ENCODE measurements at places on chromosomes 4 and X.
A peak's percentile ranks its signal among the peaks of the same experiment; 100 is the strongest.

GRCh38 chr4:145785391-145786008, 105.6 kb downstream of the C4orf51 start:
- no peak for DNase-seq

DNA sequence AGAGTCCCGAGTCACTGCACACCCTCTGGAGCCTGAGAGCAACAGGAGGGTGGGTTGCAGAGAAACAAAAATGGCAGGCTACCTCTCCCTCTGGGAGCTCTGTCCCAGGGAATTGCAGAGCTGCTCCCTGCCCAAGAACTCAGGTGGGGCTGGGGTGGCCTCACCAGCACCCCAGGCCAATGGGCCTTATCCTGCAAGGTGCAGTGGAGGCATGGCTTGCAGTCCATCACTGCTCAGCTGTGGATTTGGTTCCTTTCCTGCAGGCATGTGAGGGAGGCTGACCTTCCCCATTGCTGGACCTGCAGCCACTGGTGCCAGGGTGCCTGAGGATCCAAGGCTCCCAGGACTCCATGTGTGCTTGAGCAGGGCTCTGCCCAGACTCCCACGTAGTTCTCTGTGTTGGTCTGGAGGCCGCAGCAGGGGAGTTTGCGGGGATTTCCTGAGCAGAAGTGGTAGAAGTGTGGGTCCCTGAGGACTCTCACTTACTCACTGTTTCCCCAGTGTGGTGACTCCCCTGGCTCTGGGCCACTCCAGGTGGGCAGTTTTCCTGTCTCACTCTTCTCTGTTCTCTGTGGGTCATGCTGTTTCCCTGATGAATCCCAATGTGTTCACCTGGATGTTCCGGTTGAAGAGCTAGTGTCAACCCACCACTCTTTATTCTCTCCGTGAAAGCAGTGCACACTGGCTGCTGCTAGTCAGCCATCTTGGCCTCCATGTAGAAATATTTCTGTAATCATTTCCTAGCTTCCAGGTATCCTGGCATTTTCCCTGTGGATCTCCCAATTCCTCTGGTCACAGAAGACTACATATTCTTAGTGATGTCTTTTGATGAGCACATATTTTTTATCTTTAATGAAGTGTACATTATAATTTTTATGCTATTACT, 82.3 kb downstream of the ARHGAP24 start:
- DNase-seq: no peak

GRCh38 chr4:176675810-176676209, 116.9 kb downstream of the VEGFC start:
- DNase-seq: no peak

GRCh38 chr4:87326460-87326859, 3.8 kb upstream of the HSD17B13 start:
- no peak for DNase-seq

DNA sequence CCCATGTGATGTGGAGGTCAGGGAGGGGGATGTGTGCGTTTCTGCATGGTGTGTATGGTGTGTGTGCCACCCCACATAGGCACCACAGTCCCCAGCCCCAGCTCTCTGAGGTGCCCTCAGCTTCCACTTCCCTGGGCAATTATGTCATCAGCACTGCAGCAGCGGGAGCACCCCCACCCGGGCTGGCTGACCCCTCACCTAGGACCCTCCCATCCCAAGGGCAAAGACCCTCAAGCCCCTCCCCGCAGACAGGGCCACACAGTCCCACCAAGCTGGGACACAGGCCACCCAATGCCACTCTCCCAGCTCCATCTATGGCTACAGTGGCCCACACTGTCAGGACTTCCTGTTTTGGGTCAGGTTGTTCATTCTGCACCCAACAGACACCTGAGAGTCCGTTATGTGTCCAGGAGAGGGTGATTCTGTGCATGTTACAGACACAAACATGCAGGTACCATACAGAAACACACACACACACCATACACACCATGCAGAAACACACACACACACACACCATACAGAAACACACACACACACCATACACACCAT, 75.2 kb downstream of the JAKMIP1 start:
- DNase-seq: no peak

DNA sequence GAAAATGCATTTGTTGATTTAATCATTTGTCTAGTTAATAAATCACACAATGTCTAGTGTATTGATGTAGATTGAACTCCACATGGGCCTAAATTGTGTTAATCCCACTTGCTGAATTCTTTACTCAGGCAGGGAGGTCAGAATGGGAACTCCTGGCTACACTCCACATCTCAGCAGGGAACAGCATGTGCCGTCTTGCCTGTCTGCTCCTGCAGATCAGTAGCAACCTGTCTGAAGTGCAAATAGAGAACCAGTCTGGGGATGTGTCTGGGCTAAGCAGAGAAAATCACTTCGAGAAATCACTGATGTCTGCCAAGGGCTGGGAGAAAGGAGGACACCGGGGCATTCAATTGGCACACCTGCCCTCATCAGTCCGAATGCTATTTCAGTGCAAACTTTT, 16.5 kb upstream of the MXRA5 start:
- no peak for DNase-seq

GRCh38 chrX:11119313-11119943, 8.3 kb downstream of the HCCS start:
- DNase-seq: no peak

DNA sequence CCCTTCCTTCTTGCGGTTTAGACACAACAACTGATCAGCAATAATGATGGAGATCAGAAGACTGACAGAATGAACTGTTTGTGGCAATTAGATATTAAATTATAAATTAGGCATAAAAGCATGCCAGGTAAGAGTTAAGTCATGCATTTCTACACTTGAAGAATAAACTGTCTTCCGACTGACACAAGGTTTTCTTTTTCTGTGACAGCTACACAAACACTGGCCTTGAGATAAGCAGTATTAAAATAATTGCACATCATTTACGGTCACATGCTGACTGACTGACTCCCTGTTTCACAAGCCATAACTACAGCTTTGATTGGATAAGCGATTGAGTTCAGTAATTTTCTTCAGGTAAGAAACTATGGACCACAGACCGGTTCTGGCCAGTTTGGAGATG, 56.2 kb downstream of the UBE2NL start:
- DNase-seq: no peak

- DNase-seq: no peak
Observed at GRCh38 chr4:86235549-86235948, 124.3 kb downstream of the MAPK10 start.

GRCh38 chr4:16875487-16875886, 23.0 kb downstream of the LDB2 start:
- no peak for DNase-seq

GRCh38 chr4:142416711-142417275, 429.3 kb downstream of the INPP4B start:
- DNase-seq: no peak

GRCh38 chr4:172125443-172125842, 312.2 kb downstream of the GALNTL6 start:
- no peak for DNase-seq

DNA sequence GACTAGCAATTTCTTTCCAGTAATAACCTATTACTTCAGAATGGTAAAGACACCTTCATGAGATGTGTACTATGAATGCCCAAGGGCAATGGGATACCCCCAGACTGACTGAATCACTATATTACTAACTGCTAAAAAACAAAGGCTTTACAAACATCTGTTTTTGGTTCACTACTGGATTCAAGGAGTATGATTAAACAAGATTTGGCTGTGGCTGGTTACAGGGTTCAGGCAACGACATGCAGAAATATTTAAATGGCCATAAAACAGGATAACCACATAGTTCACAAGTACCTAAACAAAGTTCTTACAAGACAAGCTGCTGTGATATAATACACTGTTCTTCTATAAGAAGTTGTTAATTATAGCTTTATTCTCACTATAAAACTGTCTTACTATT, 128.2 kb downstream of the FRYL start:
- no peak for DNase-seq

DNA sequence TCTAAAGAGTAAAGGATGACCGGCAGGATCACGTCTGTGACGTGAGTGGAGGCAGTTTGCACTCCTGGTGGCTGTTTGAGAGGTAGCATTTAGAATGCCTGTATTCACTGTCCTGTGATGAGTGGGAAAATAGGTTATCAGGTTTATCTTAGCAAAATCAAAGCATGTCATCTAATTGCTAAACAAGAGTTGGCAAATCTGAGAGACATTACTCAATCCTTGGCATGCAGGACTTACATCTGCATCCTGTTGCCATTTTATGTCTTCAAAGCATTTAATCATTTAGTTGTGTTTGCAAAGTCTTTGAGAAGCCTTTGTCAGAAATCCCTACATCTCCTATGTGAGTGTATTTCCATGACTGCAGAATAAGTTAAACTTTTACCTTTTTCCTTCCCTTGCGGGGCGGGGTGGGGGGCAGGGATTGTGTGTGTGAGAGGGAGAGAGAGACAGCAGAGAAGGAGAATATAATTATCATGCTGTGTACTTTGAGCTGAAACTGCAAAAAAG, 41.4 kb upstream of the MSANTD1 start:
- DNase-seq: peak; percentile 4

DNA sequence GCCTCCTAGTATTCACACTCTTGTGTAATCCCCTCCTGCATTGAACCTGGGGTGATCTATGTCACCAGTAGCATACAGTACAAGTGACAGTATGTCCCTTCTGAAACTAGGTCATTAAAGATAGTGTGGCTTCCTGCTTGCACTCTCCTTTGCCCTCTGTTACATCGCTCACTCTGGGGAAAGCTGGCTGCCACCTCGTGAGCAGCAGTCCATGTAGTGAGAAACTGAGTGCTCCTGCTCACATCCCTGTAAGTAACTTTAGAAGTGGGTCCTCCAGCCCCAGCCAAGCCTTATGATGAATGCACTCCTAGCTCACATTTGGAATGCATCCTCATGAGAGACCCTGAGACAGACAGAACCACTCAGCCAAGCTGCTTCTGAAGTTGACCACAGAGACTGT, 89.8 kb upstream of the TNIP3 start:
- DNase-seq: no peak

DNA sequence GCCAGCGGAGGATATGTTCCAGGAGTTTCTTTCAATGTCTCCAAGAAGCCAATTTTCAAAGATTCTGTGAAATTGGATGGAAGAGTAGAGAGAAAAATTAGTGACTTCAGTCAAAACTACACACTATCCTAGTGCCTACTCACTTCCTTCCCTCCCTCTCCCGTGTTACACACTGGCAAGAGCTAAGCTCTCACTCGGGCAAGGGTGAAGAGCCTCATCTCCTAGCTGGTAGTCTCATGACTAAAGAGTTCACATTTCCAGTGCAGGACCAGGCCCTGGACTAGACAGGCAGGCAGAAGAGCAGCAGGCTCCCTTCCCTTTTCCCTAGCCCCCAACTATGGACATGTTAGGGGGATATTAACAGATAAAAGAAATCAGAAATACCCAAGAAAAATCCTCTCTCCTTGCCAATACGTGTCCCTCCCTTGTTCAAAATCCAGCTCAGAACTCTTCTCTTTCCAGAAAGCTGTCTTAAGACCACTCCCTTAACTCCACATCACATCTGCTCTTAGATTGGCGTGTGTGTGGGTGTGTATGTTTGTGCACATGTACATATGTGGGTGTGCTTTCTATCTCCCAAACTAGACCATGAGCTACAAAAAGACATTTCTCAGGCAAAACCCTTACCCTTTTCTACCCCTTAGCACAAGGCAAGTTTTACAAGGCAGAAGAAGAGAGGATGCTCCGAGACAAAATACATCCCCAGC, 29.9 kb downstream of the ZDHHC9 start:
- DNase-seq: no peak

DNA sequence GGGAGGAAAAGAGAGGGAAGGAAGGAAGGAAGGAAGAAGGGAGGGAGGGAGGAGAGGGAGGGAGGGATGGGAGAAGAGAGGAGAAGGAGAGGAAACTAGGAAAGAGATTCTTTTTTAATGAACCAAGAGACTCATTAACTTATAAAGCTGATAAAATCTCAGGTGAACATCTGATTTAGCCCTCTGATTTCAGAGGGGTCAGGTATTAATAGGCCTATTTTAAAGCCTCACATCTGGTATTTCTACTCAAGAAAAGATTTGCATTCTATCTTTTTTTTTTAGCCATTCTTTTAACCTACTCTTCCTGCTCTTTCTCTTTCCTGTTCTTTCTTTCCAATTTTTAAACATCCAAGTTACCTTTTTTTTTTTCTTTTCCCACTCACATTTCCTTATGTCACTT, 103.3 kb upstream of the CPEB2 start:
- no peak for DNase-seq

- DNase-seq: no peak
Observed at GRCh38 chrX:45824471-45824870, 623.8 kb upstream of the DIPK2B start.

DNA sequence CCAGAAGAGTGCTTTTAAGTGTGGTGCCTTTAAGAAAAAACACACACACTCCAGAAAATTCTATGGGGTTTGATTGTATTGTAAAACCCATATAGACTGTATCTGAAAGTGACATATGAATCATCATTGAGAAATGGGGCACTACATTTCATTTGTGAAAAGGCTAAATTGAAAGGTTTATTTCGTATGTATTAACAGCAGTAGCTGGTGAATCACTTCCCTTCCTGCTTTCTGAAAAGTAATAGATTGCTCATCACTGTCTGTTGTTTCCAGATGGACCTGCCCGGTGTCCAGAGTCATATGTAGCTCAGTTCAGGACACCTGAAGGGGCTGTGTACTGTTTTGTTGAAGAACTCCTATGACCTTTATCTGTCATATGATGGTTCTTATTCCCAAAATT, 28.1 kb upstream of the HPRT1 start:
- DNase-seq: no peak

DNA sequence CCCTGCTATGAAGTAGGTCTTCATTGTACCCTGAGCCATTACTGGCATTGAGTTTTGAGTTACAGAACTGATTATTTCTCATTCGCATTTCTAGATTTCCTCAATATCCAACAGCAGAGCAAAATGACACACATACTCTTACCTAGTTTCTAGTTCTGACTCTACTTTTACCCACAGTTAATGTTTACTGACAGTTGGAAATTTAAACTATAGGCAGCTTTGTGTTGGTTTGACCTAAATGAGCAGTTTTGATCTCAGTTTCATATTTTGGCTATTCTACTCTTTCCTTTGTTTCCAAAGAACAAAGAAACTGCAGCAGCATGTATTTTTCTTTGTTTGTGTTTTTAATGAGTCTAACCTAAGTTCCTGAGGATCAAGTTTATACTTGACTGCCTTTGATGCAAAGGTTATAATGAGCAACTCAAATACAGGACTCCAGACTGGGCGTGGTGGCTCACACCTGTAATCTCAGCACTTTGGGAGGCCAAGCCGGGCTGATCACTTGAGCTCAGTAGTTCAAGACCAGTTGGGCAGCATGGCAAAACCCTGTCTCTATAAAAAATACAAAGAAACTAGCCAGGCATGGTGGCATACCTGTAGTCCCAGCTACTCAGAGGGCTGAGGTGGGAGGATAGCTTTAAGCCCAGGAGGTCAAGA, 30.4 kb downstream of the TXK start:
- DNase-seq: no peak

GRCh38 chr4:155974476-155974749, 20.7 kb upstream of the CTSO start:
- DNase-seq: no peak

GRCh38 chr4:2794486-2795299, 1.8 kb downstream of the SH3BP2 start:
- DNase-seq: no peak

GRCh38 chr4:123017636-123018395, 95.4 kb upstream of the NUDT6 start:
- no peak for DNase-seq

All from GF-D8 (cell line).